Stimulated activated CD4-positive, alpha-beta T cell treated with anti-CD3 and anti-CD28 coated beads, Interleukin-2, amount 100 ng/mL, for 4 hours (primary cell): ENCODE measurements at places on chromosomes 11 and 22.

- DNase-seq: no peak
Measured at GRCh38 chr11:14773755-14774154, 118.3 kb downstream of the CYP2R1 start.

DNA sequence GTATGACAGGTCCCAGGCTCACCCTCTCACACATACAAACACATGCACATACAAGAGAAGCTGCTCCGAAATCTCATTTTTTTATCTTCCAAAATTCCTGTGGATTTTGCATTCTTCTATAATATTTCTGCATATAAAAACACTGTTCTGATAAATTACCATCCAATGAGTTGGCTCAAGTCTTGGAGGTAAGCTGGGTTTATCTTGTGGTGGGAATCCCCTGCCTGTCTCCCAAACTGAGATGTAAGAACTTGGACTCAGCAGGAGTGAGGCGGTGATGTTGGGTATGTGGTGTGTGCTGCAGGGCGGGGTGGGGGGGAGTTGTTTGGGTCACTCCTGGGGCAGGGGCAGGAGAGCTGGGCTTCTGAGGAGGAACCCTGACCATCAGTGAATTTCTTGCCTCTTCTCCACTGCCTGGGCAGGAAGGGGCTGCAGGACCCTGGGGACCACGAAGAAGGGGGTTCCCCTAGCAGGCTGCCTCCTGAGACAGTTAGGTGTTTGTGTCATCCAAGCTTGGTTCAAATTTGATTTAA, 6.8 kb upstream of the P2RY6 start:
- no peak for DNase-seq

DNA sequence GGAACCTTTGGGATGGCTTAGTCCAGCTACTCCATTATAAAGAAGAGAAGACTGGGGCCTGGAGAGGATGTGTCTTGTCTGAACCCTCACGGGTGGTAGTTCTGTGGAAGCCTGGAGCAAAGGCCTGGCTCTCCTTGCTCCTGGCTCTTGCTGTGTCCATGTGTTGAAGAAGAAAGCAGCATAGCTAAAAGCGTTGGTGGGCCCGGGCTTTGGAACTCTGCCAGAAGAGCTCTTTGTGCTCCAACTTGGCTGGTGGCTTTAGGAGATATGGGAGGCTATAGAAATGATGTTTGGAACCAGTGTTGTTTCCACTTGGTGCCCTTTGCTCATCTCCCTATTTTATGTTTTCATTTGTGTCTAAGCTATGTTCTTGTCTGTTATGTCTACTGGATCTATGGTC, 131.1 kb downstream of the DBX1 start:
- DNase-seq: no peak

DNA sequence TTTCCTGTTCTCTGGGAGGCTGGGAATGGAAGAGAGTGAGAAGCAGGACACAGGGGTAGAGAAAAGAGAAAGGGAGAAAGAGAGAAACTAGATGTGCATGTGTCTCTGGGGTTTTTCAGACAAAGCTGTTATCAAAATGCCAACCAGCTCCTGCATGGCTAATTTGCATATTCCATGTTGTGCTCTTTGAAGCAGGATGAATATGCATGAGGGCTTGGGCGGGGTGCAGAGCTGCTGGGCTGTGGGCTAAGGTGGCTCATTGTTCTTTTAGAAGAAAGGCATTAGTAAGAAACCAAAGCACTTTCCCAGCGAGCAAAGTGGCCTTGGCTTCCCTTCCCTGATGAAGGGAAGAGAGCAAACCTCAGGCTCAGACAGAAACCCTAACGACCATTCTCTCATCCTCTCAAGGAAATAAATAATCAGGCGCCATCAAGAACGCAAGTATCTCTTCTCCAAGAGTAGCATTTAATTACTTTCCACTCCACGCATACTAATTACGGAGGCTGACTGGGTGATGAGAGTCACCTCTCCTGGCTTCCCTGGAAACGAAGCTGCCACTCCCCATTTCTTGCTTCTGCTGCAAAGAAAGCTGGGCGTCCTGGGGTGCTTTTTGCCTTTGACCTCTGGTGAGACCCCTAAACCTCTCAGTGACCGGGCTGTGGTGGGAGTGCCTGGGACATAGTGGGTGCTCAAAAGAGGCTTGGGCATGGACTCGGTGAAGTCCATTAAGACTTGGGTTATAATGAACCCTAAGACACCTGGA, 54.2 kb downstream of the FEZ1 start:
- DNase-seq: no peak

GRCh38 chr11:16373768-16374167, 17.4 kb upstream of the SOX6 start:
- DNase-seq: no peak
